ENCODE measurements at places on chromosomes 12 and 14.

DNA sequence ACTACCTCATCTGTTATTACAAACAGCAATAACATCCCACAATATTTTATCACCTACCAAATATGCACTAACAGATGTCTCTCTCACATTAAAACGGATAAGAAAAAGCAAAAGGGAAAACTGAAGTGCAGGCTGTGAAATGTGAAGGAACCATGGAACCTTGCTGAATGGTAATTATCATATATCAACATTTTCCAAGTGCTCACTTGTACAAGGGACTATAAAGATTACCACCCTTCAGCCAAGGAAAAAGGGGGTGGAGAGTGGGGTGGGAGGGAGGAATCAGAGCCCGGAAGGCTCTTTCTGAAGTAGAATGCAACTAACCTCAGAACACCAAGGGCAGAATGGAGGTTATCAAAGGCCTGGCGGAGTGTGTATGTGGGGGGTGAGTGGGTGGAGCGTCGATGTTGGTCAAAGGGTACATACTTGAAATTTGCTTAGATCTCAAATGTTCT lies 1.2 kb downstream of the SNX6 start:
- no peak for DNase-seq

GRCh38 chr14:66508846-66509621 lies 1.1 kb downstream of the GPHN start:
- no peak for DNase-seq

- DNase-seq, result no peak
These were observed 8.4 kb downstream of the FAM186A start for GRCh38 chr12:50387972-50388478.

- no peak for DNase-seq
These were observed 23.5 kb upstream of the CRIP2 start for GRCh38 chr14:105450864-105451720.

- DNase-seq, result no peak
These were observed 79.7 kb downstream of the FUT8 start for GRCh38 chr14:65492266-65492665.

DNA sequence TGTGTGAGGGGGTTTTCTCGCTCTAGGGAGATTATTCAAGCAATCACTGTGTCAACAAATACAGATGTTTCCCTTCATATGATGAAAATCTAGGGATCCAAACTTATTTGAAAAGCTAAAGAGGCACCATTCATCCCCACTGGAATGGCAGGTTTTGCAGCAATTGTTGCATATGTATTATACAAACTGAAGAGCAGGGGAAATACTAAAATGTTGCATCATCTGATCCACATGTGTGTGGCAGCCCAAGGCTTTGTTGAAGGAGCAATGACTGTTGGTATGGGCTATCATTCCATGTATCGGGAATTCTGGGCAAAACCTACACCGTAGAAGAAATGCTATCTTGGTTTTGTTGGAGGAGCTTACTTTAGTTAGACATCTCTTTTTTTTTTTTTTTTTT lies 4.1 kb upstream of the PRPF40B start:
- no peak for DNase-seq

DNA sequence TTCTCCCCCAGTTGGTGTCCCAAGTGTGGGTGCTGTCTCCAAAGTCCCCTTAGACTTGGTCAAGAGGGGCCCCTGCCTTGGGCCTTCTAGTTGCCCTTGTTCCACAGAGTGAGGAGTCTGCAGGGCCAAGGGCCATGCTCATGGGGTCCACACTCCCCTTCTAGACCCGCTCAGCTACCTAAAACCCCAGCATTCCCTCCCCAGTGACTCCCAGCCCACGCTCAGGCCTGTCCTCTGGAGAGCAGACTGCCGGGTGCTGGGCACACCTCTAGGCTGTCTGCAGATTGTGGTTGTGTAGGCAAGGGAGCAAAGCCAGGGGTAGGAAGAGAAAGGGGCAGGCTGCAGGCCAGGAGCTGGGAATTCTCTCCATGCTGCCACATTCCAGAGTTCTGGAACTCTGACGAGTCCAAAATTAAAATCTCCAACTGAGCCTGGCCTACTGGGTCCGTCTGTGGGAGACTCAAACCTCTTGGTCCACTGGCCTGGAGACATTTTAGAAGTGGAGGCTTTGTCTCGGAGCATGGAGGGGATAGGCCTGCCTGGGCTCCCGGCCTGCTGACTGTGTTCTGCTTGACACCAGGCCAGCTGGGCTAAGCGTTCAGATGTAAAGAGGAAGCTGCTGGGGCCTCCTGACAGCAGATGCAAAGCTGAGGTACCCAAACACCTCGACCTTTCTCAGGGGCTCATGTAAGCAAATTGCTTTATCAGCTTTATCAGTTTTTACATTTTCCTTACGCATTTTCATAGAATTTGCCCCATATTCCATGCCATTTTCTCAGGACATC lies 13.7 kb upstream of the KRT5 start:
- DNase-seq, result no peak

GRCh38 chr12:1656902-1657301 lies 27.9 kb downstream of the WNT5B start:
- DNase-seq, result no peak

GRCh38 chr12:66061557-66062289 lies 68.8 kb downstream of the LLPH start:
- no peak for DNase-seq

GRCh38 chr12:41120211-41120610 lies 67.9 kb upstream of the PDZRN4 start:
- no peak for DNase-seq

DNA sequence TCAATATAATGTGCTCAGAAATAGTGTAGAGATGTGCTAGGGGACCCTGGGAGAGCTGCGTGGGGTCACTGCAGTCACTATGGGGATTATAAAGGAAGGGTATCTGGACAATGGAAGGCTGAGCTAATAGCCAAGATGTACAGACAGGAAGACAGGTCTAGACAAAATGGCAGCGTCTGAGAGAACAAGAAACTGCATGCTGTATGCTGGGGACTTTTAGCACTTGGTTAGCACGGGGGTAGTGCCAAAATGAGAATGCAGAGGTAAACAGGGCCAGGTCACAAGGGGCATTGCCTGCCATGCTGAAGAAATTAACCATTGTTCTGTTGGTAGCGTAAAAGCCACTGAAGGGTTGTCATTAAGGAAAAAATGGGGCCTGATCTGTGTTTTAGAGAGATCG lies 308.2 kb downstream of the EMP1 start:
- no peak for DNase-seq

DNA sequence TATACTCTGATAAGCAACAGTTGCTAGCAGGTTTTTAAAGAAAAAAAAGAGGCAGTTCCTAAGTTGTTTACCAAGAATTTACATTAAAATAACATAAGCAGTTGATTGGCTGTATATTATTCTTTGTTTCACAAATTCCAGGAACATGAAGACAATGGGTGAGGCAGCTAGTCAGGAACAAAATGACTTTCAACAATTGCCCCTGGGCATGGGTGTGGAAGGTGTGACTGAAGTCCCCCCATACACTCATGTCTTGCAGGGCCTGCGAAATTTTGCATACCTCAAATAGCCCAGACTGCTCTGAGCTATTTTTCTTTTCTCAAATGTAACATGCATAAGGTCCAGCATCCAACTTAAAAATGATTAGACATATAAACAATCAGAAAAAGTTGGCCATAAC lies 267.2 kb upstream of the DIO3 start:
- DNase-seq, result no peak

DNA sequence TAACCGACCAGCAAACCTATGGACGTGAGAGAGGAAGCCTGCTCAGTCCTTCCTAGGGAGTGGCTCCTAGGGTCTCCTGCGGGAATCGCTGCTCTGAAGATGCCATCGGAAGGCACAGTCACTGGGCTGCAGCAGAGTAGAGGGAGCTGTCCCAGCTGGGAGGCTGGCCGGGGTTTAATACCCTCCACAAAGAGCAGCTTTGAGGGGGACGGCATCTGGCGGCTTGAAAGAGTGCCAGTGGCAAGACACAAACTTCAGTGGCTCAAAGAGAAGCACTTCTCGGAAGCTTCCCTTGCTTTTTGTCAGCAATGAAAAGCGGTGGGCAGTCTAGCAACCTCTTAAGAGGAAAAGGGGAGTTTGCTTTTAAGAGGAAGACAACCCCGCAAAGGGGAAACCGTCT lies 114.6 kb downstream of the TMEM132C start:
- no peak for DNase-seq

- no peak for DNase-seq
These were observed 114.3 kb downstream of the SLC15A5 start for GRCh38 chr12:16163146-16163545.

- no peak for DNase-seq
These were observed 40.3 kb upstream of the GCH1 start for GRCh38 chr14:54942913-54943312.

DNA sequence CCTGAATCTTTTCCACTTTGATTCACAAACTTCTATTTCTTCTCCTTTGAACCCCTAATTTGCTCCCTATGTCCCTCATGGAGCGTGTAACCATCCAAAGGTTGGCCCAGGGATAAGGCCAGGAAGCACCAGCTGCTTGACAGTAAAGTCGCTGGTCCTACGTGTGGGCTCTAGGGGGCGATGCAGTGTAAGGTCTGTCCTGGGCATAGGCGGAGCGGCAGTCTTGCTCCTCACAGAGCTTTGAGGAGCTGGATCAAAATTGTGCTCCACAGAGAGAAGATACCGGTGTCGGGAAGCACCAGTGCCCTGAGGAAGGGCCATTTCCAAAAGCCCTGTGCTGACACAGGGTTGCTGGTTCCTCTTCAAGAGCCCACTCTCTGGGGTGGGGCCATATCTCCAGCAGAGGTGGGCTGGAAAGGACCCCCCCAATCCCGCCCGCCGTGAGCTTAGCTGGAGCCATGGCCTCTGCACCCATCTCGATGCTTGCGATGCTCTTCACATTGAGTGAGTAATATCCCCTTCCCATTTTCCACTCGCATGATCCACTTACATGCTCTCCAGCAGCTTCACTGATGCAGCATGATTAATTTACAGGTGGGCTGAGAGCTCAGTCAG lies 49.9 kb upstream of the OR4E1 start:
- no peak for DNase-seq

- peak; percentile 21 for DNase-seq
These were observed 91.5 kb upstream of the PTGDR start for GRCh38 chr14:52175982-52176502.

DNA sequence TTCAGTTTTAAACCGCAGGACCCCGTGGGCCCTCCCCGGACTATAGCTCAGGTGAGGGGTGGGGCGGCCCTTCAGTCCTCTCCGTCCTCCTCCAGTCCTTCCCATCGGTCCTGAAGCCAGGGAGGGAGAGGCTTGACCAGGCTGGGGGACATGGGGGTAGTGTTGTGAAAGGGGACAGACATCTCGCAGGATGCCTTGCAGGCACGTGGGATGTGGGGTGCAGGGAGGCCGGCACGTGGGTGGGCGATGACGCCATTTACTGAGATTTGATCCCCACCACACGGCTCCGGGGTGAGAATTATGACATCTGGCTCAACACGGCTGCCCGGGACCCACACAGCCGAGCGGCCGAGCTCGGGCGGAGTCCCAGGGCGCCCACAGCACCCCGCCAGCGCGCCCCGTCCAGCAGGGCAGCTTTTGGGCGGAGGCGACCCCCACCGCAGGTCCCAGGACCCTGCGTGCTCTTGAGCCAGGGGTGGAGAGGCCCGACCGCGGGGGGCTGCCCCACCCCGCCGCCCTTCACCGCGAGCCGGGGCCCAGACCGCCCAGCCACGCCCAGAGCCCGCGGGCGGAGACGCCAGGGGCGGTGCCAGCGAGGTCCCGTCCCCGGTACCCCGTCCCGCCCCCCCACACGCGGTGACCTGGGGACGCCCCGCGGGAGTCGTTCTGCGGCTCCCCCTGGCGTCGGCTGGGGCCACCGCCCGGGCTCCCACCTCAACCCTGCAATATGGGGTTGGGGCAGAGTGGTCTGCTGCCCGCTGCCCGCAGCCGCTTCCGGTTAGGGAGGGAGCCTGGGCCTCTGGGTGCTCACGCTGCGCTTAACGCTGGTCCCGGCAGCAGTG lies 3.3 kb upstream of the EXOC3L4 start:
- peak; percentile 55 for DNase-seq

- no peak for DNase-seq
These were observed 5.1 kb downstream of the SLC38A2 start for GRCh38 chr12:46367351-46368029.

- DNase-seq, result no peak
These were observed 19.4 kb downstream of the FUT8 start for GRCh38 chr14:65431951-65432350.

- peak; percentile 16 for DNase-seq
These were observed 220.6 kb upstream of the OR4E1 start for GRCh38 chr14:21894003-21894897.

GRCh38 chr12:6199531-6200255 lies 507 bp upstream of the CD9 start:
- DNase-seq, result no peak

GRCh38 chr12:386651-387050 lies 2.5 kb downstream of the KDM5A start:
- DNase-seq, result no peak

GRCh38 chr14:104349950-104350349 lies 211.6 kb downstream of the KIF26A start:
- DNase-seq, result no peak

DNA sequence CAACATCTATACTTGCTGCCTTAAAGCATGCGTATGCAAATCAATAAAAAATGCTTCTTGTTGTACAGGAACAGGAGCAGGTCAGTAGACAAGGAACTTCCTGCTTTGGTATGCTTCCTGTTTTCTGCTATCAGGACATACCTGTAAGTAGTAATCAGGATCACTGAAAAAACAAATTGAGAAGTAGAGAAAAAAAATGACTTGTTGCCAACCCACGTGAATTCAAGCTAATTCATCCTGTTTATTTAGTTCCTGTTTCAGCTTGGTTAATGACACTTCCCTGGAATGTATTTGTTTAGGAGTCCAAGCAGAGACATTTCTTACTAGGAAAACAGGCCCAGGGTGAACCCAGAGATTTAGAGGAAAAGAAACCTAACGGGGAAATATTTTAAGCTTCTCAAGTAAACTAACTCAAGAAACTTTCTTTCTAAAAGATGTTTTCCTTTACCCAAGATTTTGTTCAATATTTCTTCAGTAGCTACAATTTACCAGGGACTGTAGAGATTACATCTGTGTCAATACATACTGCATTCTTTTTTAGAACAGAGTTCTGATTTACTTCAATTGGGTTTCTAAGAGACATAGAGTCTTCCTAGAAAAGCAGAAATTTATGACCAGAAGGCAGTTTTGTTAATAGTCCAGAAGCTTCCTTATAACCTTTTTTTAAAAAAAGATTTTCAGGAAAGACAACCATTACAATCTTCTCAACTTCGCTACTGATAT lies 124.2 kb downstream of the PAWR start:
- DNase-seq, result no peak

DNA sequence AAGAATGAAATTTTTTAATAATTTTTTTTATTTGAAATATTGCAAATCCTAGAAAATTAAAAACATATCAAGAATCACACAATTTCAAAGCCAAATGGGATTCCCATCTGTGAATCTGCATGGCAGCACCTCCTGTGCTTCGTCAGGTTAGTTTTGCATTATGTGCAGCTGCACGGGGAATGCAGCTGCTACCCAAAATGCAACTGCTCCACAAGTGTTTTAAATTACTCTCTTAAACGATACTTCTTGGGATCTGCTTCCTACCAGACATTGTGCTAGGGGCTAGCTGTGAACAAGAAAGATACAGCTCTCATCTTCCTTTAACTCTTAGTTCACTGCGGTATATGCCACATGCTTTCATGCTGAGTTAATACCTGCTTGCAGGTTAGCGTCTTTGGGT lies 154.2 kb downstream of the CRADD start:
- no peak for DNase-seq
